ENCODE measurements at places on chromosomes 5 and 9.

DNA sequence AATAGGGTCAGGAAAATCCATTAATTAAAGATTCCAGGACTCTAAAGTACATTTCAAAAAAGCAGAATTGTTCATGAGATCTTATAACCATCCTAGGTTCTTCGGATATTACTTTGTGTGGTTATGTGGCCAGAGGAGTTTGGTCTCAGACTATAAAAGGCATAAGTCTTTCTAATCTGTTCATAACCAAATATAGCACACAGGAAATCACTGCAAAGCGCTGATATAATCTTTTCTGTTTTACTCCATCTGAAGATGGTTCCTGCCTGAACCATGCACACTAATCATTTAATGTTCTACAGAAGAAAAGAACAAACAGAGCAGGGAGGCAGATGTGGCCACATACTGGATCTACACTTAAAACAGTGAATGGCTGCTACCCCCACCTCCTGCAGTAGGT lies 182.8 kb downstream of the SEMA5A start:
- no peak for DNase-seq

DNA sequence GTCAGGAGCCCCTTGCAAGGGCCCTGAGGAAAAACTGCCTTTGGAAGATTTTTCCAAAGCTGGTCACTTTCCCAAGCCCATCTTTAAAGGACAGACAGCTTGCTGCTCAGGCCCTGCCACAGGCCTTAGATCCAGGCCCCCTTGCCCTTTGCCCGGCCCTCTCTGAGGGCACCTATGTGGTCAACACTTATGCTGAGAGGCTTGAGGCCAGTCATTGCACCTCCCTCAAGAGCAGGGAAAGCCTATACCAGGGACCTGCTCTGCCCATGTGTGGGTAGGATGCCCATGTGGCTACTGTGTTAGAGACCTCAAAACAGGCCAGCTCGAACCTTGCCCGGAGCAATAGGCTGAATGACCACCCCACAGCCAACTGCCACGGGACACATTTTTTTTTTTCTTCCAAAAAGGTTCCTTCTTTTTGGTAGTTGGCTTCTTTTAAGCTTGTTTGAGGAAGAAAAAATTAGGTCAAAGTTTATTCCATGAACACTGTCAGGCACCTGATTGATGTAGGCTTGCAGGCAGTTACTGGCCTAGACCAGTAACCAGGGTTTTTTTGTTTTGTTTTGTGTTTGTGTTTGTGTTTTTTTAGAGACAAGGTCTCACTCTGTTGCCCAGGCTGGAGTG lies 3.8 kb downstream of the TCF7 start:
- DNase-seq, result no peak

GRCh38 chr5:40831346-40832210 lies 3.4 kb downstream of the RPL37 start:
- no peak for DNase-seq

GRCh38 chr9:35423499-35423898 lies 66.4 kb upstream of the RUSC2 start:
- DNase-seq, result peak; percentile 84

Data from kidney glomerular epithelial cell (primary cell).